ACHN (cell line): ENCODE measurements at places on chromosomes 2 and 18.

- DNase-seq, result no peak
Measured at GRCh38 chr18:42941021-42941420, 174.5 kb downstream of the RIT2 start.

- peak; percentile 75 for DNase-seq
Measured at GRCh38 chr2:20916604-20917286, 93.8 kb upstream of the LDAH start.

DNA sequence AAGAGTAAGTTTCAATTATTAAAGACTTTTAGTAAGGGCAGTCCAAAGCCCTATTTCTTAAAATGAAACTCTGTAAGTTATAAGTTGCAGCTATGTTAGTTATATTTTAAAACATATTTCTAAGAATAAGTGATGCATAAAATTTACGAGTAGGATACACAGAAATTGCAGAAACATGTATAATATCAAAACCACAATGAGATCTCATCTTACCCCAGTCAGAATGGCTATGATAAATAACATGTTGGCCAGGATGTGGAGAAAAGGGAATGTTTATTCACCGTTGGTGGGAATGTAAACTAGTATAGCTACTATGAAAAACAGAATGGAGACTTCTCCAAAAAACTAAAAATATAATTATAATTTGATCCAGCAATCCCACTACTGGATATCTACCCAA, 201.2 kb downstream of the CBLN2 start:
- no peak for DNase-seq

- DNase-seq, result no peak
Measured at GRCh38 chr2:89844221-89844943, 1152.9 kb downstream of the RPIA start.

- DNase-seq, result peak; percentile 13
Measured at GRCh38 chr2:133026536-133027177, 356.7 kb upstream of the LYPD1 start.

GRCh38 chr2:111659361-111660333, 224.3 kb downstream of the ANAPC1 start:
- DNase-seq, result peak; percentile 98

- no peak for DNase-seq
Measured at GRCh38 chr2:122583159-122583917, 827.9 kb downstream of the TSN start.

GRCh38 chr18:63073481-63073880, 246.1 kb downstream of the BCL2 start:
- DNase-seq, result peak; percentile 10

- DNase-seq, result no peak
Measured at GRCh38 chr18:79746730-79747129, 51.0 kb upstream of the KCNG2 start.

GRCh38 chr2:194927489-194927888, 729.5 kb upstream of the SLC39A10 start:
- no peak for DNase-seq

GRCh38 chr2:234420408-234420807, 76.5 kb downstream of the ARL4C start:
- DNase-seq, result no peak

DNA sequence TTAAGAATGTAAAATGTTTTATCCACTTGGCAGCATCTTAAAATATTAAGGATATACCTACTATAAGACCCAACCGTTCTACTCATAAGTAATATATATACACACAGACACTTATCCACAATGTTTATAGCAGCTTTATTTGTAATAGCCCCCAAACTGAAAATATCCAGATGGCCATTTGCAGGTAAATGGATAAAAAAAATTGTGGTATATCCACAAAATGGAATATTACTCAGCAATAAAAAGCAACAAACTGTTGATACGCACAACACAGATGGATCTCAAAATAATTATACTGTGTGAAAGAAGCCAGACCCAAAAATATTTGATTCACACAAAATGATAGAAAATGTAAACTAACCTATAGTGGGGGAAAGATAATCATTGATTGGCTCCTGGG, 122.0 kb downstream of the ARHGAP28 start:
- no peak for DNase-seq

GRCh38 chr18:8623549-8624106, 14.4 kb downstream of the RAB12 start:
- peak; percentile 62 for DNase-seq

DNA sequence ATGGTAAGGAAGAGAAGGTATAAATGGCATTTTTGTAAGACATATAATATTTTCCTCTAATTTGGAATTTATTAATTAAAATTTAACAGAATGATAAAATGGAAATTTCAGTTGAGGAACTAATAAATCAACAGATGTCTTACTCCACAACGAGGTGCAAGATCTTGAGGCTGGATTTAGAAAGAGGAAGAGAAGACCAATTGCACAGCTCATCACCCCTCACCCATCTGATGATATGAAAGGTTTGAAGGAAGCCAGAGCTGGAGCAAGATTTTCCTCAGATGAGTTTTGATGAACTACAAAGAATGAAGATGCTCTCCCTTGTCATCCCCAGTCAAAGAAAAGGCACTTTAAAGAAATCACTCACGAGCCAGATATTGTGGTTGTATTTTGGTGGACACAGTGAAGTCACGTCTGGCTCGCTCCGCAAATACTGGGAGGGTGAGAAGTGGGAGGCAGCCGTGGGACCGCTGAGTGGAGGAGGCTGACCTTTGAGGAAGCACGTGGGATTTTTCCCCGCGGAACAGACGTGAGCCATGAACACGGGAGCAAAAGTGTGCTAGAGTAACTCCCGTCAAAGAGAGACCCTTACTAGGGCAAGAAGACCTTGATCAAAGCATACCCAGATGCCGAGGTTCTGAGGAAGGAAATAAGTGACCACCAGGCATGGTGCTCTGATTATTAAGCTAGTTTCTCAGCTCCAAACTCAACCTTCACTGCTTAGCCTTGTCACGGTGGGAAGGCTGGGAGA, 511.4 kb downstream of the RNF144A start:
- DNase-seq, result no peak

DNA sequence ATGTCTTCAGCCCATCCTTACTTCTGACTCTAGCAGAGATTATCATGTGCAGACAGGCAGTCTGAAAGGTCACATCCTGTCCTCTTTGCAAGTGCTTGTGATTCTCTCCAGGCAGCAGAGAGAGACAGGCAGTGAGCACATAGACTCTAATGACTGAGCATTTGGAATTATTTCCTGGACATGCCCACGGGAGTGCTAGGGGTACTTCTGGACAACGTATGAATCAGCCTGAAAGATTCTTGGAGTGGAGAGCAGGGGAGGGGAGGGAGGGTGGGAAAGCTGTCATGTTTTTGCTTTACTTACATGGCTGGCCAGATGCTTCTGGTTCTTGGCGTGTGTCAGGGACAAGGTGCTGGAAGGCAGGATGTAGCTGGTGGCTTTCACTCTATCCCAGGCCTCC, 150.6 kb downstream of the RIF1 start:
- DNase-seq, result peak; percentile 74

DNA sequence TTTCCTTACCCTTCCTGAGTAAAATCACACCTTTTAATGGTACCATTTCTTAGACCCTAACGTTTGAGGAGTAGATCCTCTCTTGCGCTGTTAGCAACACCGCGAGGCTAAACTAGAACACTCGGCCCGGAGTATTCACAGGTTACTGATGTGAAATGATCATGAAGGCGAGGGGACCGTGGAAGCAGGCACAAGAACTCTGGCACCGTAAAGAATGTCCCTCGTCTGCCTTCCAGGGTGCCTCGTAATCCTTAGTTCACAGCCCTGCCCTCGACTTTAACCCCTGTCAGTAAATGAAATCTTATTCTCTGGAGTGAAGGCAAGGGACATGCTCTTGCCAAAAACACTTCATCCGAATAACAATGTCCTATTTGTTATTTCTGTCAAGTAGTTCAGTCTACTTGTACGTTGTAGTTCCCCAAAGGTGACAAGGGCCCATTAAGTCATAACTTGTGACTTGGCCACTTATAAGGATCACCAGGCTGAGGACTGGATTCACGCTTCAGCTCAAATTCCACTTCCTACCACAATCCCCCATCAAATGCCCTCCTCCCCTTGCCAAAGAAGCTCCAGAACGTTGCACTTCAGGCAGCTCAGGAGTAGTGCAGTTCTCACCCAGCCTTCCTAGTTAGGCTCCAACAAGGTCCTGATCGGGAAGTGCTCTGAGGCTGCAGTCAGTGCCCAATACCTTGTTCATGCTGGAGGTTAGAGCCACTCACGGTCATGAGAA, 43.3 kb upstream of the ITM2C start:
- no peak for DNase-seq

- no peak for DNase-seq
Measured at GRCh38 chr2:119402645-119403560, 28.8 kb upstream of the TMEM37 start.

GRCh38 chr2:54313147-54313546, 57.1 kb upstream of the TSPYL6 start:
- DNase-seq, result no peak

DNA sequence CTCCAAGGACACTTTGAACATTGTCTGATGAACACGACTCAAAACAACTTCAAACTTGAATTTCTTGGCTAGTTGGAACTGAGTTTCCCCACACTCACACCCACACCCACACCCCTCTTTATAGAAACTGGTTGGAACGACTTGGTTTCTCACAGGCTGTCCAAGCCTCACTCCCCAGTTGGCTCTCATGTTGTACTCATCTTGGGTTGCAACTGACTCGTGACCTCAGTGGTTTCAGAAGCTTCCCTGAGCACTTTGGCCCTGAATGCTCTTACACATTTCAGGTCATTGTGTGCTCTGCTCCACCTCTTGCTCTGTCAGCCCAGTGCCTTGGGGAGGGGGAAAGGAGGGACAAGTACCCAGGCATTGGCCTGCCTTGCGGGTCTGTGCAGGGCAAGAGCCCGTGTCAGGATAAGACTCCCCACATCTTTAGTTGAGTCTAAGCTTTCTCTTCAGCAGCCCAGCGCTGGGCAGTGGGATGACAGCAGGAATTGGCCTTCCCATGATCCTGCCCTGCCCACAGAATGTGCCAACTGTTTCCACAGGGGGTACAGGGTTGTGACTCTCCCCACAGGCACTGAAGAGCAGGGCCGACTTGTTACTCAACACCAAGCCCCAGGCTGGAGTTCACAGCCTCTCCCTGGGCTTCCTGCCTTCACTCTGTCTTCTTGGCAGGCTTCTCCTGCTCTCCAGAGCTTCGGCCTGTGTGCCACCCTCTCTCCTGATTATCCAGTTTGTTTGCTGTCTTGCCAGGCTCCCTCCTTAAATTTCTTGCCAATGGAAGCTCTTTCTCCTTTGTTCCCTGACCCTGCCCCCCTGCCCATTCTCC, 104.6 kb downstream of the RTN4 start:
- DNase-seq, result no peak

DNA sequence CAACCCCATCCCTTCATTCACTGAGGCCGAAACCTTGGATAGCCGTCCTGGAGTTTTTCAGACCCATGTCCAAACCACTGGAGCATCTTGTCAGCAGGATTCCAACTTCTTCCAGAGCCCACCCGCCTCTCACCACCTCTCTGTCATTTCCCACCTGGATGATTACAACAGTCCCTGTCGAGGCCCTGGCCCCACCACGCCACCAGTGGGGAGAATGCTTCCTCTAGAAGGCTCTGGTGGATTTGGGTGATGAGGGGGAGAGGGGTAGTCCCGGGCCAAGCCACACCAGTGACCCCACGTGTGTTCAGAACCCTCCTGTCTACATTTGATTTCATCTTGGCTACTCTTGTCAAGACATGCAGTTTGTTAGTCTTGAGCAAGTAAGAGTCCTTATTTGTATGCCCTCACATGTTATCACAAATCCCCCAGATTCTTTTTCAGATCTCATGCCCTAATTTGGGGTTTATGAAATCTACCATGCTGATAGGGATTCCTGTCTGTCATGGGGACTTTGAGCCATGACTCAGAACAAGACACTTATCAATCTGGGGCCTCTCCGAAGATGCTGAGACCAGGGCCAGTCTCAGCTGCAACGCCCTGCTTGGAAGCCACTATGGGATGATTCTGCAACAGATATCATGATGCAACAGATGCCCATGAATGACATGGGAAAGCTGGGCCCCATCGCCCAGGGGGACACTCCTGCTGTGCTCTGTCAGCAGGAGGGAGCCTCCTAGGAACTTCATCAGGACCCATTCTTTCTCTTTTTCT, 186.1 kb downstream of the ZFP36L2 start:
- DNase-seq, result no peak

DNA sequence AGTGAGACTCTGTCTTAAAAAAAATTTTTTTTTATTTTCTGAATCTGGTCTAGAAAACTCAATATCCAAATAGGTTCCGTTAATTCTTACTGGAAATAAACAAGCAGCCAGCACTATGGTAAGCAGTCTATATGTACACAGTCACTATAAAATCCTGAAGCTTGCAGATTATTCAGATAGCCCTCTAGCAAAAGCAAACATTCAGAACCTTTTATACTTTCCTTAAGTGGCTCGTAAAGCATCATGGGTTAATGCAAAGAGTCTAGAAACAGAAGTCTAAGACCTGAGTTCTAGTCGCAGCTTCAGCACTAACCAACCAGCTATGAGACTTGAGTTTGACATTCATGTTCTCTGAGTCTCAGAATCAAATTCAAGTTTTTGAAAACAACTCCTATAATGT, 51.9 kb downstream of the SIGLEC15 start:
- no peak for DNase-seq

DNA sequence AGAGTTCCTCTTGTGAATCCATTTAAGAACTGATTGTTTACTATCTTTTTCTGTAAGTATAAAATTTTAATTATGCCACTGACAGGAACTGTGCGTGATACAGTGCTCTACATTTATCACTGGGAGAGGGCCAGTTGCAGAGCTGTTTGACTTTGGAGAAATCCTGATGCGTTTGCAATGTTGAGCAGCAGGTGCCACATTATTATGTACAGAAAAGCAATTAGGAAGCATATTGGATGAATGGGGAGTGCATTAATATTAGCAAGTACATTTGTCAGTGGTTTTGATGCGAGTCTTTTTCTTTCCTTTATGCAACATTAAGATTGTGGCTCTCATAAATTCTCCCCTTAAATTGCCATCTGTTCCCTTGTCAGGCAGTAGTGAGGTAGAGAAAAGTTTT, 302.3 kb upstream of the FANCL start:
- DNase-seq, result no peak

GRCh38 chr2:218884519-218884918, 3.9 kb downstream of the WNT10A start:
- DNase-seq, result no peak

- no peak for DNase-seq
Measured at GRCh38 chr2:45892757-45893156, 241.3 kb downstream of the PRKCE start.

DNA sequence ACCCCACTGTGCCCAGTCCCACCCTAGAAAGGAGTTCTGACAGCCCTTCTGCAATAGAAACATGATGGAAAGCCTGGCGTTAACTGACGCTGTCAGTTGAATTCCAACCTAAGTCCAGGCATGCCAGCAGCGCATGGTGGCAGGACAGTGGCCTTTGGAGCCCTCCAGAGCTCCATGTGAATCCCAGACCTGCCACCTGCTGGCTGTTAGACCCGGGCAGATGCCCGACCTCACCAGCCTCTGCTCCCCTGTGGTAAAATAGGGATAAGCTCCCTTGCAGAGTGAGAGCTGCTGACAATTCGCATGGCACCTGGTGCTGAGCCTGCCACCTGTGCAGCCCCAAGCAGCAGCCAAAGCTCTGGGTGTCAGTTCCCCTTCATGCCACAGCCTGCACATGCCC, 138.6 kb downstream of the LOXHD1 start:
- peak; percentile 24 for DNase-seq

- DNase-seq, result no peak
Measured at GRCh38 chr18:56511996-56512395, 126.4 kb downstream of the TXNL1 start.

- no peak for DNase-seq
Measured at GRCh38 chr18:80046961-80047541, 12.8 kb downstream of the RBFA start.

GRCh38 chr2:185531721-185532120, 206.9 kb upstream of the FSIP2 start:
- DNase-seq, result no peak

GRCh38 chr2:188078534-188078933, 213.1 kb upstream of the GULP1 start:
- DNase-seq, result peak; percentile 27
